CD4-positive, alpha-beta T cell treated with Interleukin-6 at 100 ng/mL for 8 hours (primary cell): ENCODE measurements at places on chromosomes 1 and 21.

DNA sequence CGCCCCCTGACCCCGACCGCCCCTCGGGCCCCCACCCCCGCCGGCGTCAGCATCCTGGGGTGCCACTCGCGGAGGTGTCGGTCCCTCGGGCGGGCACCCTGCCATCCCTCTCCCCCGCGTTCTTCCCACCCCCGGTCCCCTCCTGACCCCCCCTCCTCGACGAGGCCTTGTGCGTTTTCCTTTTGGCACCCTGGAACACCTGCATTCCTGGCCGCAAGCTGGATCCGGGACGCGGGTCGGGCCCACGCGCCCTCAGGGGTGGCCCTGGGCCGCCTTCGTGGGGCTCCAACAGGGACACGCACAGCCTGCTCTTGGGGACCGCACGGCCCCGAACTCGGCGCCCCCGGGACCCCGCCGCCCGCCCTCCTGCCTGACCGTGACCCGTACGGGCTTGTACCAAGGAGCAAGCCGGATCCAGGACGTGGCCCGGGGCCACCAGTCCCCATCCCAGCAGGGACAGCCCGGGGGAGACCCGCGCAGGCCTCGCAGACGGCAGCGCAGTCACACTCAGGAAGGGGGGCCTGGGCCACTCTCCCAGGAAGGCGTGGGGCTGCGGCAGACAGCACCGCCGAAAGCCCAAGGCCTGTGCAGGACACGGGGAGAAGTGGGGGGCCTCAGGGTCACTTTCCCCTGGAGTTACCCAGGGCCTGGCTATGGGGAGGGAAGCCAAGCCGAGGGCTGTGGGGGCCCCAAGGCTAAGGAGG, 579 bp upstream of the SLC19A1 start:
- DNase-seq = no peak

DNA sequence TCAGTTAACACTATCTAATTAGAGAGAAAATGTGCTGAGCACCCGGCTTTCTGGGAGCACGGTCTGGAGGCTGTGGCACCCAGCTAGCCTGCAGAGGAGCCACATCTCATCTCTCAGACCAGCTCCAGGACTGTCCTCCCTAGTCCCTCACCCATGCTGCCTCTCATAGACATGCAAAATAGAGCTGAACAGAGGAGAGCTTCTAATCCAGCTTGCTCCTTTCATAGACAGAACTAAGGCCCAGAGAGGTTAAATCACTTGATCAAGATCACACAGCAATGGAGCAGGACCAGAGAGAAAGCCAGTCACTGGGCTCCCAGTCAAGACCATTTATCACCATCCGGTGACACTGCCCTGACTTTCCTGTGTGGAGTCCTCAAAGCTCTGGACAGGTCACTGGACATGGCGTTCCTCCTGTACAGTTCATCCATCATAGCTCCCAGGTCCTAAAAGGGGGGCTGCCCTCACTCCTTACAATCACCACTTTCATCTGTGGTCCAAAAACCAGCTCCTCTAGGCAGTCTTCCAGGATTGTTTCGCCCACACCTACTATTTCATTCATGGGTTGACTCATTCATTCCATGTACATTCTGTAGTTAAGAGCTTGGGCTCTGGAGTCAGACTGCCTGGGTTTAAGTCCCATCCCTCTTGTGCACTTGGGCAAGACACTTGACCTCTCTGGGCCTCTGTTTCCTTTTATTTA, 8.8 kb upstream of the CAMK2N1 start:
- no peak for DNase-seq

GRCh38 chr1:42482635-42483153, 19.6 kb downstream of the CCDC30 start:
- DNase-seq = no peak

DNA sequence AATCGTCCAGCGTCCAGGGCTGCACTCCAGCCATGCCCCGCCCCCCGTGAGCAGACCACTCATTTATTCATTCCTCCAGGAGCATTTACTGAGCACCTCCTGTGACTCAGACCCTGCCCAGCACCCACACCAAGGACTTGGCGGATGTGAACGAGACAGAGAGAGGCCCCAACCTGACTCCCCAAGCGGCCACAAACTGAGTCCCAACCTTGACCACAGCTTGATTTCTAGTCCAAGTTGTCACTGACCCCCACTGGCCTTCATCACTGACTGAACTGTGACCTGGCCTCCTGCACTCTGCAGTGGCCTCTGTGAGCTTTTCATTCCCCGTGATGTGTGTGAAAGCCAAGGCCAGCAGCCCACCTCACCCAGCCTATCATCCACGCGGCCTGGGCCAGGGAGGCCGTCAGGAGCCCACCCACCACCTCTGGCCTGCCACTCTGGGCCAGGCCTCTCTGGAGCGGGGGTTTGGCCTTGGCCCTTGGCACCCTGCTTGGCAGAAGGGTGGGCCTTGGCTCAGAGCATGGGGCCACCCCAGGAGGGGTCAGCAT, 19.3 kb upstream of the RUNX3 start:
- DNase-seq = no peak

DNA sequence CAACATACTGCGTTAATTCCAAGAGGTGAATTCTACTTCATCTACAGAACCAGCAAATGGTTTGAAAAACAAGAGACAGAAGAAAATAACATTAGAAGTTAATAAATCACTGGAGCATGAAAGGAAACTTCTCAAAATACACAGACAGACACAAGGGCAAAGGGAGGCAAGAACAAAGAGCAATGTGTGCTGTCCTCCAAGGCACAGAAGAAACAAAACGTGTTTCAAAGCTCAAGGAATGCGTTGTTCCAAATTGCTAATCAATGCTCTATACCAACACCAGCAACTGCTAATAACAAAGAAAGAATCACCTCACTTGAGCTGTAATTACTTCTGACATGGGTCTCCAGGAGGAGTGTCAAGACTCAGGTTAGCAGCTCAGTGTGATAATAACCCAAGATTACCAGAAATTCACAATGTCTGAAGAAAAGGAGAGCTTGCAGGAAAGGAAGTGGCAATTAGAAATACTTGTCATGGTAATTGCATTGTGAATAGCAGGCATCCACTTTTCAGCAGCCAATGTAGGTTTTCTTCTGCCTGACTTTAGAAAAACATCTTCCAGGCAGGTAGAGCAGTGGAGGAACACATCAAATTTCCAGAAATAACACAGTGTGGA, 175.4 kb downstream of the SEC16B start:
- no peak for DNase-seq

DNA sequence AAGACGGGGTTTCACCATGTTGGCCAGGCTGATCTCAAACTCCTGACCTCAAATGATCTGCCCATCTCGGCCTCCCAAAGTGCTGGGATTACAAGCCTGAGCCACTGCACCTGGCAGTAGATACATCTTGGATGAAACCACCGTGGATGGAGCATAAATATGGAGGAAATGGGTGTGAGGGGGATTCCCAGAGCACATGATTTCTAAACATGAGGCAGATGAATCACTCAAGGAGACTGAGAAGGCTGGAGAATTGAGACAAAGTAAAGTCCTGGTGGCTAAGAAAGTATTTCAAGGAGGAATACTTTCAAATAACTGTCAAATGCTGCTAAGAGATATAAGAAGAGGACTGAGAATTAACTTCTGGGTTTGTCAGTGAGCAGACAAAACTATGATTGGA, 5.4 kb upstream of the PGBD5 start:
- DNase-seq = no peak

- DNase-seq = no peak
Observed at GRCh38 chr1:62613890-62614289, 16.6 kb downstream of the ANGPTL3 start.

DNA sequence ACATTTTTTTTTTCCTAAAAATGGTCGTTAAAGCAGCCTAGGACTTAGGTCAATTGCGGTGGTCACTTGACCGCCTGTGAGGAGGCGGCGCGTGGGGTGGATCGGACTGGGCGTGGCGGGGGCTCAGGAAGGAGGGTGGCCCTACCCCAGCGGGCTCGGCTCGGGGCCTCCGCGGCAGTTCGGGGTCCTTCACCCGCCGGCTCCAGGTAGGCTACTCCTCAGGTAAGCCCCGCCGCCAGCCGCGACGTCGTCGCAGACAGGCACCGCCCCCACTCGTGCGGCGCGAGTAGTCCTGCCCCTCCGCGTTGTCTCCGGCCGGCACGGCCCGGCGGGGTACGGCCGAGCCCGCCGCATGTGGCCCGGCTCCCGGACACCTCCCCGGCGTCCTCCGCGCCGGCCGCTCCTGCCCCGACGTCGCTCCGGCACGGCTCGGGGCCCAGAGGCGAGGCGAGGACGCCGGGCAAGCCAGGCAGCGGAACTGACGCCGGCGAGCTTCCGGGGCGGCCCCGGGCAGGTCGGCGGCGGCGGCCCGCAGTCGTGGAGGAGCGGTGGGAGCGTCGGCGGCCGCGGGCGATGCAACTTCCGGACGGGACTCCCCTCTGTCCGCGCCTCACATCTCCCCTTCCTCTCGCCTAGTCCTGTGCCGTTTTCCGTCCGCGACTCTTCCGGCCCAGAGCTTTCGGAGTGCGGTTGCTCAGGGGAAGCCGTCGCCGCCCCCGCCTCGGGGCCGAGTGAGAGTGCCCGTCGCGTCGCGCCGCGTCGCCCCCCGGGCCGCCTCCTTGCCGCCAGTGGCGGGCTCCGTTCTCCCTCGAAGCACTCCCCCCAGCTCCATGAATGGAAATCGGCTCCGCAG, at the start of gene AGO3:
Gene AGO3, plus strand, starts transcription at position 513 of the 853 bp plus-strand sequence. Its CDS starts 322 bp downstream, at position 835.
- DNase-seq = peak; percentile 82

DNA sequence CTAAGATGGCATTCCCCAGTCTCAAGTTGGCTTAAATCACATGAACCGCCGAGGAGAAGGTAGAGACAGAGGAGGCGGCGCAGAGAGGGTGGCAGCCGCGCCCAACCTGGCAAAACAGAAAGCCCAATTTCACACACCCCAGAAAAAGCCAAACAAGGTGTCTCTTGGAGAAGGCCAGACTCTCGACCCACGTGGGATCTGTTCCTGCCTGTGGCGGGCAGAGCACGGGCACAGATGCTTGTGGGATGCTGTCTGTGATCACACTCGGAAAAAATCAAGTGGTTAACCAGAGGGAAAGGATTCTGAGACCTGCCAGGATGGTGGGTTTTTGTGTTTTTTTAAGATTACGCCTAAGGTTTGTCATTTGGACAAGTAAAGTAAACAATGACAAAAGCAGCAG, 80.7 kb downstream of the MRPL37 start:
- no peak for DNase-seq

GRCh38 chr1:16980473-16981268, at the start of gene MFAP2:
Gene MFAP2, minus strand, starts transcription at chr1:16980620. Its CDS starts 2,347 bp downstream, at chr1:16978273.
- DNase-seq = no peak

GRCh38 chr1:9629445-9630201, 21.9 kb upstream of the PIK3CD start:
- peak; percentile 82 for DNase-seq

- DNase-seq = no peak
Observed at GRCh38 chr1:40155910-40156309, 5.3 kb upstream of the RLF start.

- no peak for DNase-seq
Observed at GRCh38 chr1:163361123-163361934, 39.6 kb downstream of the NUF2 start.

- DNase-seq = no peak
Observed at GRCh38 chr21:35843911-35844667, 216.2 kb downstream of the SETD4 start.

- no peak for DNase-seq
Observed at GRCh38 chr21:28410256-28410655, 582.4 kb downstream of the LTN1 start.

DNA sequence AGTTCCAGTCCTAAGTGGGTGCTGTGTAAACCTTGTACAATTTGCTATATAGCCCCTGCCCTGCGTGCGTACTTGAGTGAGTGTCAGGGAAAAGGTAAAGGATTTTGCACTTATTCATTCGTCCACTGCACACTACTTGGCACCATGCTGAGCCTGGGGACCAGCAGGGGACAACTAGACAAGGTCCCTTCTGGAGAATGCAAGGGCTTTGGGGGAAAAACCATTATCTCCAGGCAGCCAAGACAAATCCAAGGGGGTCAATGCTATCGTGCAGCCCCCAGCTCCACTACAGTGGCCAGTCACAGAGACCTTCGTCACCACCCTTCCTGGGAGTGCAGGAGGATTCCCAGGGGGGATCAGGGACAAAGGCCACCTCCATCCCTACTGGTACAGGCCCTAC, 39.7 kb downstream of the MATN1 start:
- DNase-seq = no peak

DNA sequence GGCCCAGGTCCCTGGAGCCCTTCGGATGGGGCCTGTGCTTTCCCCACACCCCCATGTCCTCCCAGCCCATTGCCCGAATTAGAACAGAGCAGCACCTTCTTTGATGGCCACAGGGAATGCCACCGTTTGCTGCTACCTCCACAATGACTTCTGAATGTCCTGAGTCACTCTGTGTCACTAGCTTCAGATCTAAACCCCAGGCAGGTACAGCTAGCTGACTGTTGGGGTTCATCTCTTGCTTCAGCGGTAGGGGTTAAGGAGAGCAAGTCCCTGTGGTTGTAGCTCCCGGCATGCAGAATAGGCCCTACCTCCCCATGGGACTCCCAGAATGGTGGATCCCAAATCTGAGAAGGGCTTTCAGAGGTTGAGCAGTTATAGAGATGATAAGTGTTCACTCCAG, 291.1 kb upstream of the POU3F1 start:
- DNase-seq = no peak

DNA sequence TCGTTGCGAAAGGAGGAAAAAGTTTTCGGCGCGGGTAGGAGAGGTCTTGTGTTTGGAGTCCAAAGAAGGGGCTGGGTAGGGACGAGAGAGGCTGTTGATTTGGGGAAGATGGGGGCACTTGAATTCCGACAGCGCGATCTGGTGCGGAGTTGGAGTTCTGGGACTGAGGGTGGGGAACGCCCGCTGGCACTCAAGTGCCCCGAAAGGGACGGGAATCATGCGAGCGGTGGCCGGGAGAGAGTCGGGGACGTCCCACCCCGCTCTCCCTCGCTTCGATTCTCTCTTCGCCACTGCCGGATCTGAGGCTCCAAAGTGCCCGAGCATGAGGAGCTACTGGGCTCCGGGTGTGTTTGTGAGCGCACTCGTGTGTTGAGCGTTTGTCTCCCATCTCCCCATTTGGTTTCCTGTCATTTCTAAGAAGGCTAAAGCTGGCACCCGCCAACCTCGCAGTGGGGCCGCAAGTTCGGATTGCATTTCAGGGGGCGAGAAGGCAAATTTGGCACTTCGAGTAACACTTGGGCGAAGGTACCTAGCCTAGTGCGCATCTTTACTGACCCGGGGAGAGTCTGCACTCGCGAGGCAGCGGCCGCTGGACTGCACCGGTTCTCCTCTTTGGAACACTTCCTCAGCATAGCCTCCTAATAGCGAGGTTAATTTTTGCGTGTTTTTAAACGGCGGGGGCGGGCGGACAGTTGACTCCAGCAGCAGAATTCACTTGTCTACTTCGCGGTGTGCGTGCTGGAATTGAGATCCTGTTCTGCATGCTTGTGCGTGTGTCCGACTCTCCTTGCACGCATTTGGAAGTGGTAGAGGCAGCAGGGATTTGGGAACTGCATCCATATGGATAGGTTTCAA, 1.2 kb downstream of the CHRM3 start:
- DNase-seq = no peak

GRCh38 chr1:174877208-174877673, 122.5 kb upstream of the CACYBP start:
- DNase-seq = no peak

DNA sequence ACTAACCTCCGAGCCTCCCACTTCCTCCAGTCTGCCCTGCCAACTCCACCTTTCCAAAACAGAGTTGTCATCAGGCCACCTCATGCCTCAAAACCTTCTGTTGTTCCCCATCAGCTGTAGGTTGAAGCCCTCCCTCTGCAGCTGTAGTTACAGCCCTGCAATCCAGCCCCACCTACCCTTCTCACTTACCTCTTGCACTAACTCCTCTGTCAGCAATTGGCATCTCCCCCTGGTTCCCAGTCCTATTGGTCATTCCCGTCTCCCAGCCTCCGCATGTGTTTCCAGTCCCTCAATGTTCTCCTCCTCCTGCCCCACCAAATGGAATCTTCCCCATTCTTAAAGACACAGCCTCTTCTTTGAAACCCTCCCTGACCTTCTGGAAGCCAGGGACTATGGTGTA, 100.1 kb upstream of the GCLM start:
- no peak for DNase-seq
